Thyroid gland (tissue), 4 donors: ENCODE measurements at places on chromosomes 12 and 14. TPM values are rescaled to one million over a fixed set of nuclear protein-coding genes. Genes with fewer than 3 reads are reported as not detected.

DNA sequence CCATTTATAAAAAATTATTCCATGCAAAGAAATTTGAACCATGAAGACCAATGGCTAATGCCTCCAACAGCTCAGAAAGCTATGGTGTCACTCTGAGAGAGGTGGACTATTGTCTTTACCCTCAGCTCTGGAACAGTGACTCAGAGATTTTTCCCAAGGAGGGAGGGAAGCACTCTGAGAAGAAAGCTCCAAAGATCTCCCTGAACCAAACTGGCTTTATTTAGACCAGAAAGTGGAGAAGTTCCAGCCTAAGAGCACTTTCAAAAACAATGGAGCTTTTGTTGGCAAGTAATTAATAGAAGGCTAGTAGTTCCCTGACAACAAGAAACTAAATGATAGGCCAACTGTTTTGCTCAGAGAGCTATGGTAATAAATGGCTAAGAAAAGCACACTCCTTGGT is 599.9 kb upstream of the MDGA2 start:
- no peaks in the 10 kb centered on the region for H3K4me1 ChIP-seq
- no peak overlapping the region for H3K4me3 ChIP-seq
- no peaks in the 10 kb centered on the region for H3K36me3 ChIP-seq

DNA sequence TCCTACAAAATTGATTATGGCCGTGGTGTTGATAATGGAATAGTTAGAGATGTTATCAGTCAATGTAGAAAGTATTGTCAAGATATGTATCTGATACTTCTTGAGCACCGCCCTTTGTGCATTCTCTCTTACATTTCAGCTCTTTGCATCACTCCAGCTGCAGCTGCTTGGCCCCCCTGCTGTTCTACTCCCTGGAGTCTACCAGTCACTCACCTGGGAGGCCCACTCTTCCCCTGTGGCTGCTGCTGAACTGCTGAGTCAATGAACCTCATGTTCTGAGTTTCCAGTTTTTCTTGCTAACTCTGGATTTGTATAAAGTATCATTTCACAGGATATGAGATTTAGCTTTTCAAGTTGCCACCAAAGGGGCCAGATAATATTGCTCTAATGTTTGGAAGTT is 312.8 kb upstream of the SLC16A7 start:
- no peak for DNase-seq
- H3K36me3 ChIP-seq, result no peaks in the 10 kb centered on the region
- no peak overlapping the region for H3K27ac ChIP-seq

DNA sequence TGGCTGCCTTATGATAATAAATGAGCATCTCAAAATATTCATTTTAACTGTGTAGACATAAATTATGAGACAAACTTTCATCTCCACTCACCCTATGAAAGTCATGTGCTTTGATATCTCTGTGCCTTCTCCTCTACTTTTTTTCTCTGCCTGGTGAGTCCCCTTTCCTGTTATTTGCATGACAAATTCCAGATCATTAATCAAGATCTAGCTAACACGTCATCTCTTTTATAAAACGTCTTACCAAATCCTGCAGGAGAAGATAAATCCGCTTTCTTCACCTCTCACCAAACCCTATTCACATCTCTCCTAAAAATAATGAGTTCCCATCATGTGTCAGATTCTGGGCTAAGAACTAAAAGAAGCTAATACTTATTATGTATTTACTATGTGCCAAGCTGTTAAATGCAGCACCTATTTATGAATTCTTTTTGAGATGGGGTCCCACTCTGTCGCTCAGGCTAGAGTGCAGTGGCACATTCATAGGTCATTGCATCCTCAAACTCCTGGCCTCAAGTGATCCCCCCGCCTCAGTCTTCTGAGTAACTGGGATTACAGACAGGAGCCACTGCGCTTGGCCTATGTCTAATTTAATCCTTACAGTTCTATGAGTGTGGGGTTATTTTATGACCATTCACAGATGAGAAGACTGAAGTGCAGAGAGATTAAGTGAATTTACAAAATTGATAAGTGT is 26.7 kb downstream of the SPX start:
- H3K27ac ChIP-seq, result no peak overlapping the region
- no peaks in the 10 kb centered on the region for H3K36me3 ChIP-seq
- H3K4me1 ChIP-seq, result peaks cover 12% of the 10 kb centered on the region
- no peaks in the 10 kb centered on the region for H3K27me3 ChIP-seq

DNA sequence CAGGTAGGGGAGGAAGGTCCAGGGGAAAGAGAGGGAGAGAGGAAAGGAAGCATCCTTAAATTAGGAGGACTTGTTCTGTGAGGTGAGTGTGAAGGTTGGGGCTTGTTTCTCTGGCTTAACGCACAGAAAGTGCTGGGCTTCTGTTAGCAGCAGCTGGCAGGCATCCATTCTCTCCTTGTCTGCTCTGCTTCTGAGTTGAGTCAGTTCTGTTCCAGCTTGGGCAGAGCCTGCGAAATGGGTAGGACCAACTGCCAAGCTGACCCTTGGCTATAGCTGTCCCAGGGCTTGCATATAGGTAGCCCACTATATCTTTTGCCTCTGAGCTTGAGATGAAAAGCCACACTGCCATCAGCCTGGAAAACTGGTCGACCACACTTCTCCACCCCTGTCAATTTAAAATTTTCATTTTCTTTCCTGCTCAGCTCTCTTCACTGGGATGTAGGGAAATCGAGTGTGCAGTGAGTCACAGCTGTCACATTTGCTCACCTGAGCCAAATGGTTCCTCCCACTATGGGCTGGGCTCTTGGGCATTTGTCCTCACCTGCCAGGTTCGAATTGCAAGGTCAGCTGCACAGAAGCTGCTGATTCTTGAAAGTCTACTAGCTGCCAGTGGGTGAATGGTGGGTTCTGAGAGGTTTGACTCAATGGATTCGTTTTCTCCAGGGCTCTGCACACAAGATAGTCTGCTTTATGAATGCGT is 256.4 kb upstream of the PWP1 start:
- no peaks in the 10 kb centered on the region for H3K36me3 ChIP-seq
- DNase-seq, result peak; percentile 84
- H3K27ac ChIP-seq, result peak overlapping the region; percentile 75
- H3K4me1 ChIP-seq, result peaks cover 14% of the 10 kb centered on the region
- H3K4me3 ChIP-seq, result no peak overlapping the region

- no peak for DNase-seq
- no peak overlapping the region for H3K4me3 ChIP-seq
- no peaks in the 10 kb centered on the region for H3K27me3 ChIP-seq
- H3K4me1 ChIP-seq, result peaks cover 5% of the 10 kb centered on the region
- H3K36me3 ChIP-seq, result no peaks in the 10 kb centered on the region
Measured at GRCh38 chr12:71654200-71654599, 9.4 kb downstream of the ZFC3H1 start.

DNA sequence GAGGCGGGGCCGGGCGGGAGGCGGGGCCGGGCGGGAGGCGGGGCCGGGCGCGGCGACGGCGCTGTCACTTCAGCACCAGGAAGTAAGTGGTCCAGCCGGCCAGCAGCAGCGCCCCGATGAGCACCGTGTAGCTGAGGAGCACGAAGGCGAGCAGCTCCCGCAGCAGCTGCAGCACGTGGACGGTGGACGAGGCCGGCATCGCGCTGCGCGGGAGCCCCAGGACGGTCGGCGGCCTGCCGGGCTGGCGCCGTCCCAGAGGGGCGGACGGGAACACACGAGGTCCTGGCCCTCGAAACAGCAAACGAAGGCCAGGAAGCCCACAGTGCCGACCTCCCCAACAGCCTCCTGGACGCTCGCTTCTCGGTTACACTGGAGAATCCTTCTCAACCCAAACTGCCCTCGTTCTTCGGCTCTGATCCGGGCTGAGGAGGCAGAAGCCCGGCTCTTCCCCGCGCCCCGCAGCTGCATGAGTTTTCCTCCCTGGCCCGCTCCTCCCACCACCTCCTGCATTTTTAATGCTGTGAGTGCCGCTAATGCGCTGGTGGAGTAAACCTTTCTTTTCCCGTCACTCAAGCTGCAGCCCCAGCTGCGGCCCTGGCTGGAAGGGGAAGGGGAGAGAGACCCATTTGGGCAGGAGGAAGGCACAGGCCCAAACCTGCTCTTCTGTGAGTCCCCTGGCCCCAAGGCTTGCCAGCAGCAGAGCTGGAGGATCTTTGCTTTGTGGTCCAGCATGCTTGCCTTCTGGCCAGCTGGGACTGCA is 694 bp upstream of the DIABLO start:
- no peak for DNase-seq
- H3K36me3 ChIP-seq, result peaks cover 11% of the 10 kb centered on the region
- H3K27me3 ChIP-seq, result no peaks in the 10 kb centered on the region
- no peak overlapping the region for H3K4me3 ChIP-seq
- H3K27ac ChIP-seq, result no peak overlapping the region

DNA sequence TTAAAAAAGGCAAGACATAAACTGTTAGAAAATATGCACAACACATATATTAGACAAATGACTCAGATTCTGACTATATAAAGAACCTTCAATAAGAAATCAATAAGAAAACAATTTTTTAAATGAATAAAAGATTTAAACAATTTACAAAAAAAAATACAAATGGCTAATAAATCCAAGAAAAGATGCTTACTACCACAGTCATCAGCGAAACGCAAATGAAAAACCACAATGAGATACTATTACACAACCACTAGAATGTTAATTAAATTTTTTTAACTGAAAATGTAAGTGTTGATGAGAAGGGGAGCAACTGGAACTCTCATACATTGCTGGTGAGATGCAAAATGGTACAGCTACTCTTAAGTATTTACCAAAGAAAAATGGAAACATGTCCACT is 24.4 kb downstream of the OSBPL8 start:
- DNase-seq, result no peak
- H3K4me3 ChIP-seq, result no peak overlapping the region
- H3K27me3 ChIP-seq, result no peaks in the 10 kb centered on the region
- H3K27ac ChIP-seq, result no peak overlapping the region
- no peaks in the 10 kb centered on the region for H3K36me3 ChIP-seq

DNA sequence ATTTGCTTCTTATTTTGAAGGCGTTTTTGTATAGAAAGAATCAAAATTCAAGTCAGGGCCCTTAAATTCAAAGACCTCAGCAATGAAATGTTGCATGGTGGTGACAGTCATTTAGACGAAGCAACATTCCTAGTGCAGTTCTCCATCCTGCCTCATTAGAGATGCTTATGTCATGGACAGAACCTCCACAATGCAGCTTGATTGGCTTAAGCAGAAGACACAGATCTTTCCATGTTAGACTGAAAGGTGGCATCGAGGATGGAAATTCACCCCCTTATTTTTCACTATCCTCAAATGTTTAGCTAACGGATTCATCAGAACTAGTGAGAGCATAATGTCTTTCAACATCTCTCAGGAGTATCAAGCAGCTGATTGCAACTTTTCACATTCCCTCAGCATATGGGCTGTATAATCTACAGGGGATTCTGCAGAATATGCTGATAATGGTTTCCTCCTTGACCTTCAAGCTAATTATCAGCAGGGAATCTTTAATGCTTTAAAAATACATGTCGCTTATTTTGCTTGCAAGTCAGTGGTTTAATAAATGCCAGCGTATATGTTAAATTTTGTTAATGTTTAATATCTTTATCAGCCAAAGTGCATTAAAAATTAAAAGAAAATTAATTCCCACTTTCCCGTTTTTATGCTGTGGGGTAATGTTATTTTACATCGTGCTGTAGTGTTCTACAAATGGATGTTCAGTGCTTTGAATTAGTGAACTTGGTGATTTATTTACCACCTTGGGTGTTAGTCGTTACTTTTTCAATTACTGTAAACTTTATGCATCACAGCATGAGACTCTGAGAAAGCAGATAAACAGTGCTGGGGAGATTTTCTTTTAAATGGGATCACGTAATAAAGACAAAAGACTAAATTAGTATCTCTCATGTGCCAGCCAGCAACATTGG is 12.8 kb upstream of the NRDE2 start:
- H3K4me1 ChIP-seq, result no peaks in the 10 kb centered on the region
- DNase-seq, result no peak
- H3K27me3 ChIP-seq, result no peaks in the 10 kb centered on the region
- H3K27ac ChIP-seq, result no peak overlapping the region
- H3K4me3 ChIP-seq, result no peak overlapping the region
- no peaks in the 10 kb centered on the region for H3K36me3 ChIP-seq

DNA sequence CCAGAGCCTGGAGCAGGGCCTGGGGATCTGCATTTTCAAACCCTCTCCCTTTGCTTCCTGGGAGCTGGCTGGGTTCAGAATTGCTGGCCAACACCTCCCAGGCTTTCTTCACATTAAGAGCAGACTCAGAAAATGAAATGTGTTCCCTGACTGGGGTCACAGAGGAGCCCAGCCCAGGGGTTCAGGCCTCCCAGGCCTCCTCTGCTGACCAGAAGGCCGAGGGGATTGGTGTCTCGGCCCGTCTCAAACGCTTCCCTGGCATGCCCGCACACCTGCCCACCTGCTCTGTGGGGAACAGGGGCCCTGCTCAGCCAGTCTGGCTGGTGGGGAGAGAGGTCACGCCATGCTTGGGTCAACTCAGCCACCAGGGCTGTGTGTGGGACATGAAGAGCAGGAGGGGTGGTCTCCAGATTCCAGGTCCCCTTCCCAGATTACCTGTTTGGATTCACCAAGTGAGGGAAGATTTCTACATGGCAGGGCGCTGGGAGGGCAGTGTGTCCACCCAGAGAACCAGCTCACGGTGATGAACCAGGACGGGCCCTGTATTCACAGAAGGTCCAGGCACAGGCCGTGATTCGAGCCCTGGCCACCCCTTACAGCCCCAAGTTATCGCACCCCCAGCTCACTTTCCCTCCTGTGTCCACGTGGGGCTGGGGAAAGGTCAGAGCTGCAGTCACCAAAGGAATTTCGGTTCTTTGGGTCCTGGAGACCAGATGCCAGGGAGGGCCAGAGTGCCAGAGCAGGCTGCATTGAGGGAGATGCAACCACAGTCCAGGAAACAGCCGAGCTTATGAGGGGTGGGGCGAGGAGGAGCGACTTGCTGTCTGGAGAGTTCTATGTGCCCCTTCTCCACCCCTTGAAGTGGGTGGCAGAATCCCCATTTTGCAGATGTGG is 55.2 kb upstream of the RIN3 start:
- no peak overlapping the region for H3K4me3 ChIP-seq
- DNase-seq, result no peak
- no peaks in the 10 kb centered on the region for H3K27me3 ChIP-seq
- H3K36me3 ChIP-seq, result no peaks in the 10 kb centered on the region
- no peak overlapping the region for H3K27ac ChIP-seq
- H3K4me1 ChIP-seq, result peaks cover 8% of the 10 kb centered on the region

DNA sequence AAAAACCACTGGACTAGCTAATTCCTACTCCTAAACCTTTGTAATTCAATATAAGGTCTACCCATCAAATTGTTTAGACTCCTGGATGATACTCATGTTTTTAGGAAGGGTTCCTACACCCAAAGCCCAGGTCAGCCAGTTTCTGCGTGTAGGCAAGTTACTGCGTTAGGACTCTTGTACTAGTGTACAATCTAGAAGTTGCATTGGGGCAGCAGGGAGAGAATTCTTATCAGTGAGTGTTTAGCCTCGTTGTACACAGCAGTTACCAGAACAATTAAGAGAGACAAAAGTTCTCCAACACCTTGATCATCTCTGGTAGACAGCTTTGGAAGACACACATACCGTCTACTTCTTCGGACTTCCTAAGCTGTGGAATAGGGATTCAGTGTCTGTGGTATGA is 29.2 kb downstream of the FBXL14 start:
- no peaks in the 10 kb centered on the region for H3K36me3 ChIP-seq
- DNase-seq, result no peak
- H3K4me1 ChIP-seq, result no peaks in the 10 kb centered on the region

GRCh38 chr12:2382370-2383155 is 329.8 kb downstream of the CACNA1C start:
- H3K27ac ChIP-seq, result no peak overlapping the region
- peaks cover 2% of the 10 kb centered on the region for H3K4me1 ChIP-seq
- H3K27me3 ChIP-seq, result no peaks in the 10 kb centered on the region
- no peak for DNase-seq
- no peak overlapping the region for H3K4me3 ChIP-seq

GRCh38 chr12:51254536-51254935 is 15.7 kb downstream of the SMAGP start:
- H3K4me1 ChIP-seq, result no peaks in the 10 kb centered on the region
- no peak for DNase-seq
- no peaks in the 10 kb centered on the region for H3K36me3 ChIP-seq
- H3K4me3 ChIP-seq, result no peak overlapping the region

Gene SRRM4
- total RNA-seq, result 0.27 TPM

Gene STXBP6
- total RNA-seq, result 67.4 TPM

Gene BHLHE41
- 34.7 TPM for total RNA-seq

Gene TROAP
- total RNA-seq, result 0.56 TPM
